Activated T-cell treated with anti-CD3 and anti-CD28 coated beads, Interleukin-2, amount 50 U/mL, for 1 hour (primary cell): ENCODE measurements at places on chromosomes 4 and X.

GRCh38 chr4:106676173-106676921, 307.8 kb upstream of the GIMD1 start:
- no peak for DNase-seq

- DNase-seq = no peak
Measured at GRCh38 chr4:35556387-35556786, 687.9 kb downstream of the ARAP2 start.

DNA sequence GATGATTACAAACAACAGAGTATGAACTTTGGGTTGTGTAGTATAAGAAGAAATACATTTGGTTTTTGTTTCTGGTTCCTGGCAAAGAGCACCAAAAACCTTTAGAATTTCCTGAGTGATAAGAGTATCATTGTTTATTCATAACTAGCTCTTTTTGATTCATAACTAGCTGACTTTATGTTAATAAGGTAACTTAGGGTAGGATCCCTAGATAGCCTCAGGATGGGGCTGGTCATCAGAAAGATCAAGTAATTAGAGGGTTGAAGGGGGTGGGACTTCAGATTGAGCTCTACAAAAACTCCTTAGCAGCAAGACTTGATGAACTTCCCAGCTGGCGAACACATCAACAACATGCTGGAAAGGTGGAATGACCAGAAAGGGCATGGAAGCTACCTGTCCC, 166.5 kb downstream of the SCFD2 start:
- no peak for DNase-seq

GRCh38 chr4:109916027-109916409, 3.3 kb downstream of the EGF start:
- no peak for DNase-seq

DNA sequence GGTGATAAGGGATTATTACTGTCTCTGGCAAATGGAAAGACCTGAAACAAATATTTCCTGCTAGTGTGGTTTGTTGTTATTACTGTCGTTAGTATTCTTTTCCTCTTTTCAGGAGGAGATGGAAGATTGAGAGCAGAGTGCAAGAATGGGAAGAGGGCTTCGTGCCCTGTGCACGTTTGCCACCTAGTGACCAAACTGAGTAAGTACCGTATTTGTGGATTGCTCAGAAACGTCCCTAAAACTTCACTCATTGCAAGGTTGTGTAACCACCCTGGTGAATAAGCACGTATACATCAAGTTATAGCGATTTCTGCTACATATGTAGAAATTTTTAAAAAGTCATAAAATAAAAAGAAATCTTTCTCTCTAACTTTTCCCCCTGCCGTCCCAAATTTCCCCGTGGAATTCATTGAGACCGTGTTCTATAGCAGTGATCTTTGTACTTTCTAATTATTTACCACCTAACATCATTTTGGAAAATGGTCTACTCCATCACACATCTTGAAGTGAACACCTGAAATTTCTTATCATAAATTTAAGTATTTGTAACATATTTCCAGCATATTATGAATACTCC, 24.3 kb downstream of the LINC00632 start:
- DNase-seq = no peak

GRCh38 chr4:81883004-81883403, 411.3 kb upstream of the RASGEF1B start:
- no peak for DNase-seq

DNA sequence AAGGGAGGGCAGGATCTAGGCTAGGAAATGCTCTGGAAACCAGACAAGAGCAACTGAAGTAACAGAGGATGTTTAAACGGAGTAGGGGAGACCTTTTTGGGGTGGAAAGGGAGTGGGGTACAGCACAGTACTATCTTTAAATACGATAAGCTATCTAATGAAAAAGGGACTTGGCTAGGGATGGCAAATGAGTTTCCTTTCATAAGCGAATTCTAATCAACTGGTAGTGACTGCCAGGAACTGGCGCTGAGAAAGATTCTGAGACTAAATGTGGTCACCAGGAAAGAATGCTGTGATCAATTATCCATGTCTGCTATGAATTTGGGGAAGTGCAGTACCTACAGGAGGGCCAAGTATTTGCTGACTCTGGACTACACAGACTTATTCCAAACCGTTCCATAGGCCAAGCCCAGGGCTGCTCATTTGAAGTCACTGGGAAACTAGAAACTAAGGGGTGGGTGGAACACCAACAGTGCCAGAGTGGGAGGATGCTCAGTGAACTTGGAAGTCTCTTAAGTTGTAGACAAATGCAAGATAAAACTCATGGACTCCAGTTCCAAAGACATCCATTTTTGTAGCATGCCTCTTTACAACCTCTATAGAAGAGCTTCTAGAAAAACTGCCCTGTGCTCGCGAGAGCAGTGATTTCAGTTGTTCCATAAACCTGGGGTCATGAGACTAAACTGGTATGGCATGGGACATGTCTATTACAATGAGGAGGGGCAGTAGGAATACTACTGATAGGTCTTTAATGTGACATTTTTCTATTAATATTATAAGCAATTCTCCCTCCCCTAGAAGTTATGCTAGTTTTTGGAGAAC, 2.0 kb downstream of the TRAPPC2 start:
- DNase-seq = no peak

- DNase-seq = no peak
Measured at GRCh38 chrX:131544218-131544617, 344 bp downstream of the OR13H1 start.

DNA sequence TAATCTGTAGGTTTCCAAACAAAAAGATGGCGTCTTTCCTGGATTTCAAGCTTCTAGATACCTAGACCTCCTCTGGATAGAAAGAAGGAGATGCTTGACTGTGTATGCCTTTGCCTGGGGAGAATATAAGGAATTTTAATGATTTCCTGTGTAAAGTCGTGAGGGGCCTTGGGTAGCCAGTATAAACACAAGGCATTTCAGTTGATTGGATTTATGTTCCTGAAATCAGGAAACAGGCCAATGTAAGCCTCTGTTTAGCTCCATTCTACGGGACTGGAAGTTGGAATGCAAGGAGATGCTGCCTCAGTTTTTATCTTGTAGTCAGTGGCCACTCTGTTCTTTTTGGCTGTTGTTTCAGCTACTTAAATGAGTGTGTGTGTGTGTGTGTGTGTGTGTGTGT, 137.2 kb downstream of the GUCY2F start:
- DNase-seq = no peak

GRCh38 chrX:71652405-71652804, 14.9 kb upstream of the LOC101059915 start:
- DNase-seq = no peak

DNA sequence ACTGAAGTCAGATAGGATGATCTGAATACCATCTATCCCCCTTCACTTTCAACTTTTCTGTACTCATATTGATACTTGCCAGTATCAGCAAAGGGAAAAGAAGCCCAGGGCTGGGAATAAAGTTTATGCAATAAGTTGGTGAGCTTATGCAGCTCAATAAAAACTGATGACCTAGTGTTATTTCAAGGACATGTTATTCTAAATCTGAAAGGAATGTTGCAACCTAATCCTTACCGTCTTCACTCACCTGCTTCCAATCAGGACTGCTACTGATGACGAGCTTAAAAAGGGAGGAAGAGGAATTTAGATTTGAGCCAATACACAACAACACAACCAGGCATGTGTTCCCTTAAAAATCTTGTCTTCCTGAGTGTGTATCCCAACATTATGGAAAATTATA, 419.9 kb downstream of the SPRY1 start:
- DNase-seq = no peak

DNA sequence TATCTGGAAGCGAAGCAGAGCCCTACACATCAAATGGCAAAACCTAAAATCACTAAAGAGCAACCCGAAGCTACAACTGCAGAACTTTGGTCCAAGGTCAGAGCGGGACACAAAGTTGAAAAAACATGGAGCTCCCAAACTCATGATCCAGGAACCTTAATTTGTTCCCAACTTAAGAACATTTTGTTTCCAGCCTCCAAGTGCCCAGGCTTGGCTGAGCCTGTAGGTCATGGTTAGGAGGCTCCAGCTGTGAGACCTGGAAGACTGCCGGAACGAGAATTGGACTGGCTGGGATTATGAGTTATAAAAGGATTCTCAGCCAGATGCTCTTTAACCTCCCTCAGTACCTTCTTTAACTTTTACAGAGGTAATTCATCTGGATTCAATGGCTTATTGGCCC, 349.1 kb upstream of the DDX53 start:
- DNase-seq = no peak

DNA sequence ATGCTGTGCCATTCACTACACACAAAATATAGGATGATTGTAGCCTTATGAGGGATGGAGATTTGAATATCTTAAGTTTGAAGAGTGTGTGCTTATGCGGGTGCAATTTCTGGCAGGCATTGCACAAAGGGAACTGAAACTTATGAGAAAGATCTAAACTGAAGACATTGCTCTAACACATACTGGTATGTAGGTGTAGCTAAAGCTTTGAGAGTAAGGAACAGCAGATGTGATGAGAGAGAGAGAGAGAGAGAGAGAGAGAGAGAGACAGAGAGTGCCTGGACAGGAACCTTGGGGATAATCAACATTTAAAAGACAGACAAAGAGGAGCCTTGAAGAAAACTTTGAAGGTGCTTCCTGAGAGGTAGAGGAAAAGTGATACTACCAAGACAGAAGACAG, 379.7 kb downstream of the SPRY1 start:
- no peak for DNase-seq

- DNase-seq = no peak
Measured at GRCh38 chr4:152166567-152166966, 369.3 kb downstream of the FBXW7 start.

GRCh38 chr4:136183513-136183912, 1348.8 kb downstream of the PCDH18 start:
- DNase-seq = no peak
